ENCODE measurements at places on chromosomes 6 and 20.
A peak's percentile ranks its signal among the peaks of the same experiment; 100 is the strongest.

DNA sequence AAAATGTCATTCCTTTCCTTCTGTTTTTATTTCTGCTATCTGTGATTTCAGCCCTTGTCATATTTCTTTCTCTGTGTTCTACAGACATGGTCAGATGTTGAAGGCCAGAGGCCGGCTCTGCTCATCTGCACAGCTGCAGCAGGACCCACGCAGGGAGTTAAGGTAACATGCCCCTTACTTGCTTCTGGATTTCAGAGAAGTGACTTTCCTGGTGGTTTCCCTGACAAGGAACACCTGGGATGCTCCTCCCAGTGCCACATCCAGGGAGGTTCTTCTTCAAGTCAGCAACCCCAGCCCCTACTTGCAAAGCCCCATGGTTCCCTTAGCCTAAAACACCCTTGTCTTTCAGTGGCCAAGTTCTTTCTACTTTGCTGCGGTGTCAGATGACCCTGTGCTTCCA is 41.3 kb downstream of the CDH26 start:
- DNase-seq, result no peak

GRCh38 chr6:91155129-91155785 is 568.4 kb upstream of the MAP3K7 start:
- DNase-seq, result no peak

DNA sequence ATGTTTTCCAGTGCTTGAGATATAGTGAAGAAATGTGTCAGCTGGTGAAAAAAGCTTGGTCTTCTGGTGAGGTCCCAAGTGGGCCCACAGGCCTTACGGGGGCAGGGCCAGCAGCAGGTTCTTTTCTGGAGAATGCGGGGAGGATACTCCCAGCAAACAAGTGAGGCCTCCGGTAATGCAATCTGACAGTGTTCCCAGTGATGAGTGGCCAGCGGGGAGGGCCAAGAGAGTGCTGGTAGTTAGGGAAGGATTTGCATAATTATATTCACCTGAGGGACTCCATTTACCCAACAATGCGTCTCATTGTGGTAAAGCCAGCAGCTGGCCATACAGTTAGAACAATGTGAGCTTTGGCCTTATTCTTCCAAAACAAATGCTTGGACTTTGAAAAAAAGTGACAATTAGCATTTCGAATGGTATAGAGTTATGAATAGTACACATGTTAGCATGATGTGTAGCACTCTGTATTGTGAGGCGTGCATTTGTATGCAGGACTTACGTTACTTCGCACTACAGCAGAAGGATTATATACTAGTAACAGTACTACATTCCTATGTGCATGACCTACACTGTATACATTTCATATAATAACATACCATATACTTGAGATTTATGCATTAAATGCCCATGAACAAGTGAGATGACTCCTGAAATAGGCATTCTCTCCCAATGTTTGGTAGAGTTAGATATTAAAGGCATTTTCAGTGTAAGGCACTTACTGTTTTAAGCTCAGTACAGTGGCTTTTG is 69.8 kb downstream of the MYB start:
- no peak for DNase-seq

DNA sequence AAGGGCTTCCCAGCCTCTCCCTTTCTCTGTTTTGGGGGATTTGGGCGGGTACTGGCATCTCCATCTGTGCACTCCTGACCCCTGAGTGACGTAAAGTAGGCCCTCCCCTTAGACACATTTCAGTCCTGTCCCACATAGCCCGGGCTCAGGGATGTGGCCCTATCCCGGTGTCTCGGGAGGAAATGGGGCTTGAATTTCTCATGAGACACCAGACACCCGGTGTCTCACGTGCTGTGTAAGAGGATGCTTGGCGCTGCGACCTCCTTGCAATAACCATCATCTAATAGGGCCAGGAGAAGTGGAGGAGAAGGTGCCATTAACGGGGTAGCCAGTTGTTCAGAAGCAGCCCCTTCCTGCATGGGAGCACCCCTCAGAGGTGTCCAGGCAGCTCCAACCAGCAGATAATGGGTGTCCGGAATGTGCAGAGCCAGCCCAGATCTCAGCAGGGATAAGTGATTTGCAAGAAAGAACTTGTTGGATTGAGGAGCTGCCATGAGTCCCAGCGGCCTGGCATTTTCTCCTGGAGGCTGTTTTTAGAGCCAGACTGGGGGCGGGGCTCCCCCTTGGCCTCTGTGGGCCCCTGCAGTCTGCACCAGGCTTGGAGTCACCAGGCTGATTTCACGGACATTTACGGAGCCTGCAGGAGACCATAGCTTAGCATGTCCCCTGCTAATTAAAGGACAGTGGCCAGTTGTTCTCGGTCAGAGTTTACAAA is 372.0 kb downstream of the PREX1 start:
- no peak for DNase-seq

GRCh38 chr20:44123874-44124535 is 63.0 kb downstream of the JPH2 start:
- DNase-seq, result no peak

GRCh38 chr6:158646023-158646910 is 1.7 kb upstream of the DYNLT1 start:
- DNase-seq, result no peak

GRCh38 chr20:63737945-63738686 is 1.5 kb upstream of the SLC2A4RG start:
- no peak for DNase-seq

DNA sequence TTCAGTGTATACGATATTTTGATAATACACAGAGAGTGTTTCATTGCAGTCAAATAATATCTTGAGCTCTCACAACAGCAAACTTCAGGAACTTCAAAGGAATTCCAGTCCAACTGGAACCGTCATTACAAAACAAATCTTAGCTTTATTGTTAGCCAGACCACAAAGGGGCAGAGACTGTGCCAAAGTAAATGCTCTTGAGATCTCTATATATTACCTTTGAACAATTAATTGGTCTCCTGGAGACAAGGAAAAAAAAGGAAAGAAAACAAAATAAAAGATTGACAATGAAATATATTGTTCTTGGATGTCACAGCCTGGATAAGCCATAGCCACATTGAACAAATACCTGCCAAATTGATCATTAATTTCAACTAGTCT is 70.0 kb downstream of the FOXC1 start:
- no peak for DNase-seq

- DNase-seq, result no peak
Observed at GRCh38 chr20:53245574-53245973, 273.4 kb downstream of the TSHZ2 start.

DNA sequence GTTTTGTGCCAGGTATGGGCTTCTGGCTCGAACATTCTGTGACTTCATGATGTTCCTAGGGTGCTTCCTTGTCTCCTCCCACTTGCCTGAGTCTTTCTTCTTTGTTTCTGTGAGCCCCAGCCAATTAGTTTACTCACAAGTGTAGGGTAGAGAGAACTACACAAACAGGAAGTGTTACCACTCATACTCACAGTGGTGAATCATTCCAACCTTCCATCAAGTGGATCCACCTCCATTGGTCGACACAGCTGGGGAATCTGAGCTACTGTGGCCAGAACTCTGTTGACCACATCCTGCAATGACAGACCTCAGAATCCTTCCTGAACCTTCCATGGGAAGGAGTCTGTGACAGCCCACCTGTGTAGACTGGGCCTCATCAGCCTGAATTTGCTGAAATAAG is 76.8 kb downstream of the UNC5CL start:
- DNase-seq, result no peak

GRCh38 chr20:45937765-45938164 is 3.3 kb downstream of the PCIF1 start:
- DNase-seq, result no peak

DNA sequence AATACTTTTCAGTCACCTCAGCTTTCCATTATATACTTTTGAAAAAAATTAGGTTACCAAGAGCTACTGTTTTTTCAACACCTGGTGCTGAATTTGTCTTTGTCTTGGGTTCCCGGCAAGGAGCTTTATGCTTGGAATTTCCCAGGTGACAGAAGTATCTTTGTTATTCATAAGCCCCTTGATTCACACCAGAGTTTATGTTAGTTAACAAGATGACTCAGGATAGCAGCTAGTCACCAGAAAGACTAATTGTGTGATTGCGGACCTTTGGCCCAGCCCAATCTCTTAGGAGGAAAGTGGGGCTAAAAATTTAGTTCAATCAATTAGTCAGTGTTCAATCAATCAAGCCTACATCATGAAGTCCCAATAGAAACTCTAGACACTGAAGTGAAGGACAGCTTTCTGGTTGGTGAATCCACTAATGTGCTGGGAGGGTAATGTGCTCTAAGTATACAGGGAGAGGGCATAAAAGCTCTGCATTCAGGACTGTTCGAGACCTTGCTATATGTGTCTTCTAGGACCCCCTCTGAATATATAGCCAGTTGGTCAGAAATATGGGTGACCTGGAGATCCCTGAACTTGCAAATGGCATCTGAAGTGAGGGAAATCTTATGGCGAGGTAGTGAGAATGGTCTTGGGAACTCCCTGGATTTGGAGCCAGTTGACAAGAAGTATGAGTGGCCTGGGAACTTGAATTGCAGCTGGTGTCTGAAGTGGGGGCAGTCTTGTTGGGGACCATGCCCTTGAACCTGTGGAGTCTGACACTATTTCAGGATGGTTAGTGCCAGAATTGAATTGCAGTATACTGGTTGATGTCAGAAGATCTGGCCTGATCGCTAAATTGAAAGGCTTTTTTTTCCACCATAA is 16.2 kb downstream of the TMEM30A start:
- DNase-seq, result no peak

GRCh38 chr20:37308086-37309050 is 18.9 kb downstream of the MANBAL start:
- DNase-seq, result no peak

DNA sequence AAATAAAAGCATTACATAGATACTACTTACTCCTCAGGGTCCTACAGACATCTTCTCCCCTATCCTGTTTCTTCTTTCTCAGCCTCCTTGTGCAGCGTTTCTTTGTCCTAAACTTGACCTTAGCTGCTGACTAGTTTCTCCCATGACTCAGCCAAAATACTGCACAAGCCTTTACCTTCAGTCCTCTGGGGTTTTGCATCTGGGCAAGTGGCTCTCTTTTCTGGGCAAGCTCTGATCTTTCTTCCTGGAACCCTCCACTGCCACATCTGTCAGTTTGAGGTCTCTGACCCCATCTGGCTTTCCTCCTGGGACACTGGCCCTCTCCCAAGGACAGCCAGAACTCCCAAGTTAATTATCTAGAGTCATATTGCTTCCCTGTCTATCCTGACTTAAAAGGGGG is 838.4 kb downstream of the DHX35 start:
- no peak for DNase-seq

GRCh38 chr6:11398451-11399326 is 138.9 kb upstream of the TMEM170B start:
- DNase-seq, result peak; percentile 22

DNA sequence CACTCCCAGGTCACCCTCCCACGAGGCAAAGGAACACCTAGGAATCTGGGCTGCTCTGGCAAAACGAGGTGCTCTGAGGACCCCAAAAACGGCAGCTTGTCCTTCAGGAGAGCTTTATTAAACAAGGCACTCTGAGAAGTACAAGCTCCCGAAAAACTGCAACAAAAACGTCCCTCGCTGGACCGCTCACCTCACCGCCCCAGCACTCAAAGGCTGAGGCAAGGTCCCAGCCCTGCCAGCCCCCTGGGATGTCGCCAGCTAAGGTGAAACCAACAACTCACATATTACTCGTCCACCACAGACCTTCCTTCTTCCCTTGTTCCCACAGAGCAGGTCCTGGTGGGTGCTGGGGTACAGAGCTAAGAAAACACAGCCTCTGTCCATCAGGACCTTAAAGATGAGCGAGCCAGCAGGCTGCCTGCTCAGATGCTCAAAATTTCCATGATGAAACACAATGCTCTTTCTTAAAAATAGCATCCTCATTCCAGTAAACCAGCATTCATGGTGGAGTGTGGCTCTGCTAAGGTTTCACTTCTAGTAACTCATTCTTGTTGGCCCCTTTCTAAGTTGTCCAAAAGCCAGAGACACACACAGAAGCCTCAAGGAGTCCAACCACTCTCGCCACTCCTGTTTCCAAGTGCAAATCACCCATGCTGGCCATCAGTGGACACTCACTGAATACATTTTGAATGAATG is 35.9 kb downstream of the ATP9A start:
- no peak for DNase-seq

- DNase-seq, result no peak
Observed at GRCh38 chr6:1263850-1264377, 48.0 kb upstream of the FOXQ1 start.

DNA sequence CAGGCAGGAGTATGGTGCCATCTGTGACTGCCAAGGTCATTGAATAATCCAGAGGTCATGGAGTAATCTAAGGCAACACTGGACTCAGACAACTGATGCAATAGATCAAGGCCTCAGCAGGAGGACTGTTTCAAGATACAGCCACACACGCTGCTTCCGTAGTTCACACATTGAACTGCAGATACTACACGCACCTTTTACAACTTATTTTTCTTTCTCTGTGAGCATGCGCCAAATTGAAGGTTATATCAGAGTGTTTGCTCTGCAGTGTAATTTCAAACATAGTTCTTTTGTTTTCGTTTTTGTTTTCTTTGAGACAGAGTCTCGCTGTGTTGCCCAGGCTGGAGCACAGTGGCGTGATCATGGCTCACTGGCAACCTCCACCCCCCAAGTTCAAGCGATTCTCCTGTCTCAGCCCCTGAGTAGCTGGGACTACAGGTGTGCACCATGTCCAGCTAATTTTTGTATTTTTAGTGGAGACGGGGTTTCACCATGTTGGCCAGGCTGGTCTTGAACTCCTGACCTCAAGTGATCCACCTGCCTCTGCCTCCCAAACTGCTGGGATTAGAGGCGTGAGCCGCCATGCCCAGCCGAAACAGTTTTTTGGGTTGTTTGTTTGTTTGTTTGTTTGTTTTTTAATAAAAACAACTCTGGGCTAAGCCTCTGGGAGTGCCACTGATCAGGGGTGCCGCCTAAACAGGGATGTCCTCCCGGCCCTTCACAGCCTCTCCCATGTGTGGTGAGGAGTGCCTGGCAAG is 96.6 kb upstream of the NAA20 start:
- DNase-seq, result no peak

DNA sequence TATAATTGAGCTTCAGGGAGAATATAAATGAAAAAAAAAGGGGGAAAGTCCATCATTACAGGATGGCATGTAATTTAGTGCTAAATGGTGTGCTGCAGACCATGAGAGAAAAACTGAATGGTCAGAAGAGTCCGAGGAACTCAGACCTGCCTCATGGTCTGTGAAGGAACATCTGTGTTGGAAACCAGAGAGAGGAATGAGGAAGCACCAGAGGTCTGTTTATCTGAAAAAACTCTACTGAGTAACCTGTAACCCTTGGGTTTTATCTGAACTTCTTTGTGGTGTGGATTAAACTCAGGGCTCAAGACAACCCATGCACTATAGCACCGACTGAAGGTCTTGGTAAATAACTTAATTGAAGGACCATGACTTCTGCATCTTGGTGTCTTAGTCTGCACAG is 108.1 kb downstream of the RNF144B start:
- no peak for DNase-seq

DNA sequence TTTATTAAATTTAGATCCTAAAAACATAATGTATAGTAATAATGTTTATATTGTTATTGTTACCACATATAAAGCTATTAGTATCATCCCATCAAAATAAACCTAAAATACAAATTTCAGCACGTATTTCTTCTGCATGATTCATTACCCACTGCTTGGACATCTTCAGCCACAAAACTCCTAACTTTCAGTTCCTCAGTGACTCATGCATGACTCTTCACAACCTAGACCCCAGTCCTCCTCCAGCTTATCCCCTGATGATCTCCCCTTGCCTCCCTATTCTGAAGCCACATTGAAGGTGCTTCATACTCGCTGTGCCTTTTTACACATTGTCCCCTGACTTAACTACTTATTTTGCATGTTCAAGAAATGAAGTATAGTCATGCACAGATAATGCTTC is 11.2 kb upstream of the GPRC6A start:
- no peak for DNase-seq
